ENCODE measurements at places on chromosomes 1 and 21.

DNA sequence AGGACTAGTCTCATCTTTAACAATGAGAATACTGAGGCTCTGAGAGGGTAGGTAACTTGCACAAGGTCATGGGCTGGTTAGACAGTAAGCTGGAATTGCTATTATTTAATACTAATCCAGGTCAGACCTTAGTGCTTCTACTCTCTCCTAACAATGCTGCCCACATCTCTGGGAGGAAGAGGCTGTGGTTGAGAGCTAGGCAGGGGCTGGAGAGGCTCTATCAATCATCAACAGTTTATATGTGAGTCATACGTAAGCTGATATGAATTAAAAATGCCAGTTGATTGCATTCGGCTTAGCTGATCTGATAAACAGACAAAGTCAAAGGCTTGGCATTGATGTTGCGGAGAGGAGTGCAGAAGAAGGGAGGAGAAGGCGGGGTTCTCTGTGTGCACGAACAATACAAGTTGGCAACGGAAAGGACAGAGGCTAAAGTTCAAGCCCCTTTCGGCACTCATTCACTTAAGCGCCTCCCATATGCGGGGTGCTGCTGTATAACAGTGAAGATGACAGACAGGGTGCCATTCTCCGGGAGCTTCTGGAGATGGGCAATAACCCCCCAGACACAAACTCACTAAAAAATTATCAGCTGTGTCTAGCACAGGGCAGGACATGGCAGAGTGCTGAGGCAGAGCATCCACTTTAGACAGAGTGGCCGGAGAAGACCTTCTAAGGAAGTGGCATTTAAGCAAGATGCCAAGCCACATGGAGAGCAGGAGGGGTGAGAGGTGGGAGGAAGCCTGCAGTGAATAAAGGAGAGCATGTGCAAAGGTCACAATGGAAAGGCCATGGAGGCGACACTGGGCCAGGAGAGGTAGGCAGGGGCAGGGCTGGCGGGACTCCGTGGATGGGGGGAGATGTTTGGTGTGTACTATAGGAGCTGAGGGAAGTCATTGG lies 195.2 kb downstream of the ZSCAN20 start:
- DNase-seq, result no peak

DNA sequence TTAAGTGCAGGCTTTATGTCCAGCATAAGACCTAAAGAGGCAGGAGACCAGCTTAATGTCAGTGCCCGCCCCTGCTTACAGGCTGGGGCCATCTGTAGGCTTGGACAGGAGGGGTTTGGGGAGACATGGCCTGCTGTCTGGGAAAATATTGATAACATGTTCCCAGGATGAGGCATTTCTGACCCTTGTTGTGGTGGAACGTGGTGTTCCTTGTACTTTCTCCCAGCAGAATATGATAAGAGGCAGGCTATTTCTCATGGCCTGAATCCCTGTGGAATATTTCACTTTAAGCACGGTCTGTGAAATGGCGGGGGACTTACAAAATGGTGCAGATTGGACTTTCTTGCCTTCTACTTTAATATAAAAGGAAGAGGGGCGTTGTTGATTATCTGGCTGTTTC lies 41.9 kb upstream of the PLA2G5 start:
- DNase-seq, result no peak

- no peak for DNase-seq
These were observed 52.4 kb upstream of the FMO3 start for GRCh38 chr1:171038284-171038683.

GRCh38 chr1:52142220-52143183 lies 613 bp downstream of the ZFYVE9 start:
- DNase-seq, result no peak

DNA sequence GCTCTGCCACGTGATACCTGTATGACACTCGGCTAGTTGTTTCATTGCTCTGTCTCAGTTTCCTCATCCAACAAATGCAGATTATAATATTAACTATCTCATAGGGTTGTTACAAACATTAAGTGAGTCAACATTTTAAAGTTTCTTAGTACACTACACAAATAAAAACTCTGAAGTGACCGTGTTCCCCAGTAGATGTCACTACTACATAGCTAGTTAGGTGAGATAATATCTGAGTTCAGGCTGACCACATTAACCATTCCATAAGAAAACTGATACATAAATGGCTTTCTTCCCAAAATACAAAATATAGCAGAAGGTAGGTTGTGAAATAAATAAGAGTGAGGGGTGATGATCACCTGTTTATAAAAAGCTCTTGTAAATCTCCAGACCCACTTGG lies 214.1 kb downstream of the NUF2 start:
- no peak for DNase-seq

- DNase-seq, result no peak
These were observed 70.0 kb upstream of the PAX7 start for GRCh38 chr1:18560692-18561091.

DNA sequence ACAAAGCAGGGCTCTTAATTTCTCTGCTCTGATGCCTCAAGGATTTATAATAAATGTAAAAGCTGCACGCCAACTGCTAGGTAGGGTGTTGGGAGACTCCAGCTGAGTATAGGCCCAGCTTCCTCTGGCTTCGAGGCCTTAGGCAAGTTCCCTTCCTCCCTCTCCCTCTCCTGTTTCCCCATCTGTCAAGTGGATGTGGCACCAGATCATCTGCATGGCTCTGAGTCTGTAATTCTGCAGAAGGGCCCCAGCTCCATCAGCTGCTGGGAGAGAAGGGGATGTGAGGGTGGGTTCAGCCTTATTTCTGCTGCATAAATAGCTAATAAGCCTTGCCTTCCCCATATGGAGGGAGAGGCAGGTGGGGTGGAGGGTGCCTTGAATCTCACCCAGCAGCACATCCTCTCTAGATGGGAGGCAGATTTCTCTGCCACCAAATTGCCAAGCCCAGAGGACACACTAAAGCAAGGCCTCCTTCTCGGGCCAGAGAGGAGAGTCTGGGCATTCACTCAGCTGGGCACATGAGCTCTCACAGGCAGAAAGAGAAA lies 3.8 kb downstream of the TRIM62 start:
- DNase-seq, result no peak

DNA sequence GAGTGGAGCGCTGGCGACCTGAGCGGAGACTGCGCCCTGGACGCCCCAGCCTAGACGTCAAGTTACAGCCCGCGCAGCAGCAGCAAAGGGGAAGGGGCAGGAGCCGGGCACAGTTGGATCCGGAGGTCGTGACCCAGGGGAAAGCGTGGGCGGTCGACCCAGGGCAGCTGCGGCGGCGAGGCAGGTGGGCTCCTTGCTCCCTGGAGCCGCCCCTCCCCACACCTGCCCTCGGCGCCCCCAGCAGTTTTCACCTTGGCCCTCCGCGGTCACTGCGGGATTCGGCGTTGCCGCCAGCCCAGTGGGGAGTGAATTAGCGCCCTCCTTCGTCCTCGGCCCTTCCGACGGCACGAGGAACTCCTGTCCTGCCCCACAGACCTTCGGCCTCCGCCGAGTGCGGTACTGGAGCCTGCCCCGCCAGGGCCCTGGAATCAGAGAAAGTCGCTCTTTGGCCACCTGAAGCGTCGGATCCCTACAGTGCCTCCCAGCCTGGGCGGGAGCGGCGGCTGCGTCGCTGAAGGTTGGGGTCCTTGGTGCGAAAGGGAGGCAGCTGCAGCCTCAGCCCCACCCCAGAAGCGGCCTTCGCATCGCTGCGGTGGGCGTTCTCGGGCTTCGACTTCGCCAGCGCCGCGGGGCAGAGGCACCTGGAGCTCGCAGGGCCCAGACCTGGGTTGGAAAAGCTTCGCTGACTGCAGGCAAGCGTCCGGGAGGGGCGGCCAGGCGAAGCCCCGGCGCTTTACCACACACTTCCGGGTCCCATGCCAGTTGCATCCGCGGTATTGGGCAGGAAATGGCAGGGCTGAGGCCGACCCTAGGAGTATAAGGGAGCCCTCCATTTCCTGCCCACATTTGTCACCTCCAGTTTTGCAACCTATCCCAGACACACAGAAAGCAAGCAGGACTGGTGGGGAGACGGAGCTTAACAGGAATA lies 4.2 kb downstream of the TFAP2E start:
- peak; percentile 52 for DNase-seq

DNA sequence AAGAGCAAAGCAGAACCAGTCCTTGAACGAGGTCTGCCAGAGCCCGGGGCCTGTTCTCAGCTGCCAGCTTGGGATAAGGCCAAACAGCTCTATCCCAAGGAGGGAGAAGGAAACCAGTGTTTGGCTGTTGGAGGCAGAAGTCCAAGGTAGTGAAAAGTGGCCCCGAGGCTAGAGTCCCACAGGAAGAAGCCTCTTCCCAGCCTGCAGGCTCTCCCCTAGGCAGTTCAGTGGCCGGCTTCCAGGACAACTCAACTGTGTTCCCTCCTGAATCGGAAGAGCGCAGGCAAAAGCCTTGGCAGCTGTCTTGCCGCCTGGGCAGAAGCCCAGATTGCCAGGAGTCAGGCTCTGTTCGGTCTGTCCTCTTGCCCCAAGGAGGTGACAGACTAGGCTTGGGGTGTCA lies 19.3 kb downstream of the QSOX1 start:
- no peak for DNase-seq

GRCh38 chr1:225990705-225991464 lies 8.3 kb downstream of the SDE2 start:
- DNase-seq, result peak; percentile 67

Data from CD4-positive, alpha-beta T cell treated with Interferon alpha-2 for 1 hour (primary cell).